Fibroblast of skin of back (primary cell): ENCODE measurements at places on chromosomes 12 and 14.

GRCh38 chr12:58117201-58117600 is 175.8 kb downstream of the ATP23 start:
- DNase-seq: no peak

DNA sequence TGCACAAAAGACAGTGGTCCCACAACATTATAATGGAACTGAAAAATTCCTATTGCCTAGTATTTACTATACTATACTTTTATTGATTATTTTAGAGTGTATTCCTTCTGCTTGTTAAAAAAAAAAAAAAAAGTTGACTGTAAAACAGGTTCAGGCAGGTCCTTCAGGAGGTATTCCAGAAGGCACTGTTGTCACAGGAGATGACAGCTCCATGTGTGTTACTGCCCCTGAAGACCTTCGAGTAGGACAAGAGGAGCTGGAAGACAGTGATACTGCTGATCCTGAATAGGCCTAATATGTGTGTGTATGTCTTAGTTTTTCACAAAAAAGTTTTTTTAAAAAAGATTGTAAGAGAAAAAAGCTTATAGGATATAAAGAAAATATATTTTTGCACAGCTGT is 12.3 kb downstream of the UBE2N start:
- no peak for DNase-seq

- peak; percentile 81 for DNase-seq
Measured at GRCh38 chr12:69527506-69528272, 57.5 kb downstream of the FRS2 start.

DNA sequence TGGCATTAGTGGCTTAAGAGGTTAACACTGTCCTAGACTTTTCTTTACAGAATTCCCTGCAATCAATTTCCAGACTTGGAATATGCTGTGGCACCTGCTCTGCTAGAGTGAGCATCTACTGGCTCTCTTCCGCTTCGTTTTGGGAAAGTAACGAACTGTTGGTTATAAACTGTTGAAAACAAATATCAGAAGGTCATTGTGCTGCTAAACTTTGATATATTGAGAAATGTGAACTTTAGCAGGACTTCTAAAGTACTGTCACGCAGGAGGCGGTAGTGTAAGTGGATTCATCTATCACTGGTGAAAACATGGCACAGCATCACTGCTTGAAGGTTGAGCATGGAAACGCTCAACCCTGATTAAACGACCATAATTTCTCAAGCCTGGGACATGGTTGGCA is 348.9 kb downstream of the FLRT2 start:
- DNase-seq: no peak

- no peak for DNase-seq
Measured at GRCh38 chr12:553216-554000, 93.7 kb downstream of the B4GALNT3 start.
